Activated CD4-positive, alpha-beta memory T cell treated with anti-CD3 and anti-CD28 coated beads, Interleukin-2, amount 10 ng/mL, durations not matched to agents 7 days and 5 days (primary cell): ENCODE measurements at places on chromosomes 16 and 17. TPM values are rescaled to one million over a fixed set of nuclear protein-coding genes. Genes with fewer than 3 reads are reported as not detected.

- no peak overlapping the region for H3K27ac ChIP-seq
- no peak overlapping the region for H3K4me3 ChIP-seq
- H3K27me3 ChIP-seq, result no peaks in the 10 kb centered on the region
- H3K4me1 ChIP-seq, result peaks cover 7% of the 10 kb centered on the region
These were observed 60.9 kb upstream of the ZNF750 start for GRCh38 chr17:82900741-82901140.

DNA sequence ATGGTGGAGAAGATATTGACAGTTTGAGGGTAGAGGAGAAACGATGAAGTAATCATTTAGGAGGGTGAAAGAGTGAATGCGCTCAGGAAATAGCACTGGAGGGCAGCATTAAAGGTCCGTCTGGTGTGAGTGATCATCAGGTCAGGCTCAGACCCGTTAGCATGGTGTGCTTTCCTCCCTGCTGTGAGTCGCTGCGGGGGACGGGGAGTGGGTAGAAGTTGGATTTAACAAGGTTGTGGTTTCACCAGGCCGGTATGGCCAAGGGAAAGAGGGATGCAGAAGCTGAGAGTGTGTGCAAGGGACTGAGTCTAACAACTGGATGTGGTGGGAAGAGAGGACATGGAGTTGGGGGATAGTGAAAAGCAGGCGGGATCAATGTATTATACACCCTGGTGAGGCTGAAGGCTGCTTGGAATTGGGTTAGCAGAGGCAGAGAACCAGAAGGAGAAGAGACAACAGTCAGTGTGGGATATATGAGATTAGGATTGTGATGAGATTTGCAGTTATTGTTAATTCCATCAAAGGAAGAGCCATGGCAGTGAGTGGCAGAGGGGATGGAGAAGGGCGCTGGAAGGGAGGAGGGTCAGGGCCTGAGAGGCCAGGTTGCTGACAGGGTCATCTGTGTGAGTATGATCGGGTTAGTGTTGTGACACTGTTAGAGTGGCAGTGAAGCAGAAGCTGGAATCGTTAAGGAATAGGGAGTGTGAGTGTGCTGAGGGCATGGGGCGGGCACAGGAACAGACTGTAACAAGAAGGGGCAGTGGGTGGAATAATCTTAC, 59.0 kb upstream of the TBX2 start:
- no peak overlapping the region for H3K27ac ChIP-seq
- DNase-seq, result no peak
- H3K4me1 ChIP-seq, result no peaks in the 10 kb centered on the region
- H3K4me3 ChIP-seq, result no peak overlapping the region
- H3K36me3 ChIP-seq, result no peaks in the 10 kb centered on the region

DNA sequence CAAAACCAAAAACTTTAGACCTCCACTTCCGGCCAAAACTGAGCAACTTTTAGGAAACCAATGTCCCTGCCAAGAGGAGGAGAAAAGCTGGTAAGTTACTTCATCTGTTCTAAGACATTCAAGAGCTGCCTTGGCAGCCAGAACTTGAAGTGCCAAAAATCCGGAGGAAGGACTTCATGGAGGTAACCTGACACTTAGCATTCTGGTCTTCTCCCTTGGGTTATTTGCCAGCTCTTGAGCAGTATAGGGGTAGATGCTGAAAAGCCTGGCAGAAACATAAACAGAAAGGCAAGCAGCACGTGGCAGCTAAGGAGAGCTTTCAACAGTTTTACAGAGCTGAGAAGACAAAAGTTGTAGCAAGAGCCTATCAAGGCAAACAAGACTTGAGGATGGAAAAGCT, 53.2 kb downstream of the CDYL2 start:
- no peak overlapping the region for H3K4me3 ChIP-seq
- H3K27me3 ChIP-seq, result no peaks in the 10 kb centered on the region
- DNase-seq, result no peak
- H3K4me1 ChIP-seq, result peaks cover 22% of the 10 kb centered on the region
- H3K27ac ChIP-seq, result no peak overlapping the region

Gene ITGAD
- not detected for total RNA-seq

Gene CCDC57
- total RNA-seq, result 54.9 TPM

DNA sequence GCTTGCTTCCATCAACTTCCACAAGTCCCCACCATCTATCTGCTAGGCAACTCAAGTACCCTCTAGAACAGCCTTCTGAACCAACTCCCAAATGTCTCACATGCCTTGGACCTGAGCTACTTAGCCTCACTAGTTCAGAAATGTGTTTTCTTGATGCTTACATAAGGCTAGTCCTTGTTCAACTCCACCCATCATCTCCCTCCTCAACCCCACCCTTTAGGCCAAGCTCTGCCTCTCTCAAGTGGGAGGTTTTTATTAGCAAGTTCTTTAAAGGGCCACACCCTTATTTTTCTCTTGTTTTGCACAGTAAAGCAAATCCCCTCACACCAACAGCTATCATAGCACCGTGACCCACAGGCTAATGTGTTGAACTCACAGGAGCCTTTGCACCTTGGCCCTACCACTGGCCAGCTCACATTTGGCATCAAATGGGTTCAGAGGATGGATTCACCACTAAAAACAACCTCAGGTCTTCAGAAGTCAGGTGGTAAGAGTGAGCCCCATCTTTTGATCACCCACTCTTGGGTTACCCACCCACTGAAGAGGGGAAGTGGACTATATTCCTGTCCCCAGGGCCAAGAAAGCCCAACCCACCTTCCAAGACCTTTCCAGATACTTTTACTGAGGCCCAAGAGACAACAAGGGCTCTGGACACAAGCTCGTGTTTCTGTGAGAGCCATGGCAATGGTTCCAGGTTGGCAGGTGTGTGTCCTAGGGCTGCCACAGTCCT, 12.2 kb downstream of the PIK3R5 start:
- no peak for DNase-seq
- peaks cover 97% of the 10 kb centered on the region for H3K4me1 ChIP-seq
- H3K27me3 ChIP-seq, result no peaks in the 10 kb centered on the region
- no peak overlapping the region for H3K4me3 ChIP-seq

GRCh38 chr16:81321536-81321935, 6.8 kb downstream of the GAN start:
- no peaks in the 10 kb centered on the region for H3K27me3 ChIP-seq
- H3K4me1 ChIP-seq, result peaks cover 13% of the 10 kb centered on the region
- DNase-seq, result no peak

DNA sequence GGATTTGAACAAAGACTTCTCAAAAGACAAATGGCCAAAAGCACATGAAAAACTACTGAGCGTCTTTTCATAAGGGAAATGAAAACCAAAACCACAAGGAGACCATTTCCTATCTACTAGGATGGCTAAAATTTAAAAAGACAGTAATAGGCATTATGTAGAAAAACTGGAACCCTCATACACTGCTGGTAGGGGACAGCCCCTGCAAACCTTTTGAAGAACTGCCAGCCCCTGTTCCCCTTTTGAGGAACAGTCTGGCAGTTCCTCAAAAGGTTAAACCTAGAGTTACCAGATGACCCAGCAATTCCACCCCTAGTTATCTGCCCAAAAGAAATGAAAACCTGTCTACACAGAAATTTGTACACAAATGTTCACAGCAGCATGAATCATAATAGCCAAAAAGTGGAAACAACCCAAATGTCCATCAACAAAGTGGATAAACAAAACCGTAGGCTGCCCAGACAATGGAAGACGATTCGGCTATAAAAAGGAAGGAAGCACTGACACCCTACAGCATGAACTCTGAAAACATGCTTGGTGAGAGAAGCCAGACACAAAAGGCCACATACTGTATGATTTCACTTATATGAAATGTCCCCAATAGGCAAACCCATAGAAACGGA, 22.9 kb downstream of the CDIP1 start:
- H3K4me1 ChIP-seq, result peaks cover 58% of the 10 kb centered on the region
- H3K36me3 ChIP-seq, result peaks cover 30% of the 10 kb centered on the region
- peak overlapping the region; percentile 56 for H3K4me3 ChIP-seq

GRCh38 chr16:69833357-69834282, 71.5 kb downstream of the WWP2 start:
- H3K27me3 ChIP-seq, result no peaks in the 10 kb centered on the region
- no peak for DNase-seq
- peaks cover 3% of the 10 kb centered on the region for H3K4me1 ChIP-seq
- H3K27ac ChIP-seq, result no peak overlapping the region
- H3K36me3 ChIP-seq, result peaks cover 4% of the 10 kb centered on the region

Gene SCARF1
- 3.2 TPM for total RNA-seq

DNA sequence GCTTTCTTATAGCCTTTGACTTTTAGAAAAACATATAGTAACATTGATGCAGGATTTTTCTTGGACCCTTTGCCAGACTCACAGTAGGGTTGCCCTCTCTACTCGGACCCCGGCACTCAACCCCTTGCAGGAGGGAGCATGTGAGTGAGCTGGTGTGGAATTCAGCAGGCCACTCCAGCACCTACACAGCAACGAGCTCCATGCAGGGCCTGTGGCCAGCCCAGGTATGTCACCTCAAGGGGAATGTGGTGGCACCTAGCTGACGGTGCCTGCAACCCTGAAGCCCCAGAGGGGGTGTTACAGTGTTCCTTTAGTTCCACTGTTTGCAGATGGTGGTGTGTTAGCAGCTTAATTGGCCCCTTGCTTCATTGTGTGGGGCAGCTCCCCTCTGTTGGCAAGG, 414.9 kb downstream of the KCNJ2 start:
- DNase-seq, result no peak
- no peaks in the 10 kb centered on the region for H3K36me3 ChIP-seq
- H3K4me3 ChIP-seq, result no peak overlapping the region
- H3K27ac ChIP-seq, result no peak overlapping the region

DNA sequence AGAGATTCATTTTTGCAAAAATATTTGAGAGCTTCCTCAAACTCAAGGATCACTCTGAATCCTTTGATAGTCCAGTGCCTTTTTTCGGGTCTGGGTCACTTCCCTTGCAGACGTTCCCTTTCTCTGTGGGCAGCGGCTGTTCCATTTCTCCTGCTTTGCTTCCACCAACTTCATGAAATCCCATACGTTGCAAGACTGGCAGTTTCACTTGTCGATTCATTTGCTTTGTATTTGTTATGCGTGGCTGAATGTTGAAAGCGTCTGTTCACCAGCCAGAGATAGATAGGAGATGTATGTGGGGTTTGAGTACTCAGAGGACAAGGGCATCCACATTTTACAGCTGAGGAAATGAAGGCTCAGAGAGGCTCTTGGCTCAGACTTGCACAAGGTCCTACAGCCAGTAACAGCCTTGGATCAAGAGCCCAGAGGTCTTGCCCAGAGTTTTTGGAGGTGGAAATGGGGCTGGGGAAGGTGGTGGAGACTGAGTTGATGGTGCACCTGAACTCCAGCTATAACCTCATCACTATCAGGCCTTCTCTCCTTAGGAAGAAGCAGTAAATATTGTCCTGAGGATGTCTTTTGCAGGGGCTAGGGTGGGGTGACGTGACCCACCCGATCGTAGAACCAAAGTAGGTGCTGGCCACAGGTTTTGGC, 1.3 kb upstream of the CCDC102A start:
- peak overlapping the region; percentile 90 for H3K27ac ChIP-seq
- H3K36me3 ChIP-seq, result no peaks in the 10 kb centered on the region
- peak; percentile 23 for DNase-seq
- peak overlapping the region; percentile 69 for H3K4me3 ChIP-seq
- peaks cover 77% of the 10 kb centered on the region for H3K4me1 ChIP-seq
- H3K27me3 ChIP-seq, result no peaks in the 10 kb centered on the region

DNA sequence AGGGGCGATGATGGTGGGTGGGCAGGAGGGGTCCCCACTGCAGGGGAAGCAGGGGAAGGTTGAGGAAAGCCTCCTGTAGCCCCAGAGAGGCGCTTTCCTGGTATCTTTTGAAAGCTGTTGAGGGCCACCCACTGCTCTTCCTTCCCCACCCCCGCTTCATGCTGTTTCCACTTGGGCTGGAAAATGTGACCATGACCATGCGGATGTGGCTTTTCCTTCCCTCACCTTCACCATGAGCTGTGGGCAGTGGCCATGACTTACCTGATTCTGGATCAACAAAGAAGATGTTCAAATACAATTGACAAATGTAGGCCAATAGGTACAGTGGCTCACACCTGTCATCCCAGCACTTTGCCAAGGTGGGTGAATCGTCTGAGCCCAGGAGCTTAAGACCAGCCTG, 13.8 kb downstream of the MVP start:
- peaks cover 57% of the 10 kb centered on the region for H3K36me3 ChIP-seq
- no peaks in the 10 kb centered on the region for H3K27me3 ChIP-seq
- peaks cover 2% of the 10 kb centered on the region for H3K4me1 ChIP-seq
- no peak for DNase-seq
- H3K4me3 ChIP-seq, result no peak overlapping the region

GRCh38 chr17:29714146-29714545, 91.4 kb upstream of the CORO6 start:
- DNase-seq, result no peak
- peaks cover 61% of the 10 kb centered on the region for H3K36me3 ChIP-seq
- no peak overlapping the region for H3K4me3 ChIP-seq
- no peaks in the 10 kb centered on the region for H3K27me3 ChIP-seq
- H3K27ac ChIP-seq, result no peak overlapping the region

GRCh38 chr17:53428913-53429312, 393.8 kb upstream of the KIF2B start:
- H3K4me3 ChIP-seq, result no peak overlapping the region
- no peak for DNase-seq
- H3K4me1 ChIP-seq, result no peaks in the 10 kb centered on the region

Gene WFDC1
- total RNA-seq, result not detected

DNA sequence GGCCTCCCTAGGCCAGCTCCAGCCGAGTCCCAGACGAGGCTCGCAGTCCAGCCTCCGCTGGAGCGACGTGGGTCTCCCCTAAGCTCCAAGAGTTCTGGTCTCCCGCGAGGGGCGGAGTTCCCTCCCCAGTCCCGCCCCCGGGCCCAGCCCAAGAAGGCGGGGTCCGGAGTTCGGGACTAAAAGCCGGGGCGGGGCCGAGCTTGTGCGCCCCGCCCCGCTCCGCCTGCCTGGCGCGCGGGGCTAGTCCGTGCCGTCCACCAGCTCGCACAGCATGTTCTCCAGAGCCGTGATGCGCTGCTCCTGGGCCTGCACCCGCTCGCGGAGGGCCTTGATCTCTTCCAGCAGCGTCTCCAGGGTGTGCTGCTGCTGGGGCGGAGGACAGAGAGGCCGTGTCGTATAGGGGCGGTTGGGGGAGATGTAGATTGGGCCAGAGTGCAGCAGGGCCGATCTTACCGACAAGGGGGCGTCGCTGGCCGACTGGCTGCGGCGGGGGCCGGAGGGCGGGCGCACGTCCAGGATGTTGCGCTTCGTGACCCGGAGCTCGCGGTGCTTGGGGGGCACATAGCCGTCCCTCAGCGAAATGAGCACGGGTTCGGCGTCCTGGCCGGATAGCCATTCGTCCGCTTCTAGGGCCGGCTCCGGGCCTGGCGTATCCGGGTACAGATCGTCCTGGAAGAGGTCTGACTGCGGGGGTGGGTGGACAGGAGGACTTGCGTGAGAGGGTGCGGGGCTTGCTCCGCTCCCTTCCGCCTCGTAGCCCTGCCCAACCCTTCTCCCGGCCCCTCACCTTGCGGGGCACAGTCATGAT, 7.0 kb downstream of the CORO6 start:
- peak overlapping the region; percentile 99 for H3K27ac ChIP-seq
- H3K36me3 ChIP-seq, result no peaks in the 10 kb centered on the region
- peaks cover 52% of the 10 kb centered on the region for H3K4me1 ChIP-seq
- H3K4me3 ChIP-seq, result peak overlapping the region; percentile 75
- H3K27me3 ChIP-seq, result peaks cover 17% of the 10 kb centered on the region

- no peaks in the 10 kb centered on the region for H3K36me3 ChIP-seq
- H3K27ac ChIP-seq, result no peak overlapping the region
- DNase-seq, result no peak
- no peak overlapping the region for H3K4me3 ChIP-seq
These were observed 29.5 kb upstream of the MSI2 start for GRCh38 chr17:57226793-57227192.

Gene PIMREG
- total RNA-seq, result 21.2 TPM

- no peaks in the 10 kb centered on the region for H3K27me3 ChIP-seq
- no peaks in the 10 kb centered on the region for H3K4me1 ChIP-seq
- H3K36me3 ChIP-seq, result peaks cover 41% of the 10 kb centered on the region
- H3K4me3 ChIP-seq, result no peak overlapping the region
These were observed 32.6 kb downstream of the RHOT1 start for GRCh38 chr17:32174889-32175288.

GRCh38 chr17:4852567-4853207, 19.5 kb downstream of the MINK1 start:
- no peak overlapping the region for H3K4me3 ChIP-seq
- peaks cover 22% of the 10 kb centered on the region for H3K4me1 ChIP-seq
- DNase-seq, result no peak
- H3K27me3 ChIP-seq, result no peaks in the 10 kb centered on the region
